ENCODE measurements at places on chromosomes 1 and 21.

DNA sequence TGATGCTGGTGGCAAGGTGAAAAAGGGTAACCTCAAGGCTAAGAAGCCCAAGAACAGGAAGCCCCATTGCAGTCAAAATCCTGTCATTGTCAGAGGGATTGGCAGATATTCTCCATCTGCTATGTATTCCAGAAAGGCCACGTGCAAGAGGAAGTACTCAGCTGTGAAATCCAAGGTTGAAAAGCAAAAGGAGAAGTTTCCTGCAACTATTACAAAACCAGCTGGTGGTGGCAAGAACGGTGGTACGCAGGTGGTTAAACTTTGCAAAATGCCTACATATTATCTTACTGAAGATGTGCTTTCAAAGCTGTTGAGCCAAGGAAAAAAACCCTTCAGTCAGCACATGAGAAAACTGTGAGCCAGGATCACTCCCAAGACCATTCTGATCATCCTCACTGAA lies 13.7 kb upstream of the VPS45 start:
- peak; percentile 67 for DNase-seq

DNA sequence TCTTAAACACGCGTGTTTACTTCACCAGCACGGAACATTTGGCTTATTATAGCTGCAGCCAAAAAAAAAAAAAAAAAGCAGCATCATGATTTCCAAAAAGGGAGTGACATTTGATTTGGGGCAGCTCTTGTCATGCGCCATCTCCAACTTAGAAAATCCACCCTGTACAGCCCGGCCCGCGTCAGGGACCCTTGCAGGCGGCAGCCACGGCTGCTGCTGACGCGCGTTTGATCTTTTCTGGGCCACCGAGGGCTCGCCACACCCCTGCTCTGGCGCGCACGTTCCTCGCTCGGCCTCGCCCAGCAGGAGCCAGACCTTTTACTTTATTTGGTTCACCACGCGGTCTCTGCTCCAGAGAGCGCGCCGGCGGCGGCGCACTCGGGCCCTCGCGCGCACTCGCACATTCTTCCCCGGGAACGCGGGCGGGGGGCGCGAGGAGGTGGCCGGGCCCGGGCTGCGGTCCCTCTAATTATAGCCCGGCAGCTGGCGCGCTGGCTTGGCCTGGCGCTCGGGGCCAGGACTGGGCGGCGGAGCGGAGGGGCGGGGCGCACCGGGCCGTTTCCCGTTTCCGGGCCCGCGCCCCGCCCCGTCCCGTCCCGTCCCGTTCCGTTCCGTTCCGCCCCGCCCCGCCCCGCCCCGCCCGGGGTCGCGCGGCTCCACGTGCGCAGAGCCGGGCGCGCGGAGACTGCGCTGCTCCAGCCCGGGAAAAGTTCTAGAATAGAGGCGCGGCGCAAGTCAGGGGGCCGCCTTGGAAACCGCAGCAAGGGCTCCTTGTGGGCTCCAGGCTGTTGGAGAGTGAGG lies 10.2 kb downstream of the IRF2BP2 start:
- DNase-seq: peak; percentile 97

DNA sequence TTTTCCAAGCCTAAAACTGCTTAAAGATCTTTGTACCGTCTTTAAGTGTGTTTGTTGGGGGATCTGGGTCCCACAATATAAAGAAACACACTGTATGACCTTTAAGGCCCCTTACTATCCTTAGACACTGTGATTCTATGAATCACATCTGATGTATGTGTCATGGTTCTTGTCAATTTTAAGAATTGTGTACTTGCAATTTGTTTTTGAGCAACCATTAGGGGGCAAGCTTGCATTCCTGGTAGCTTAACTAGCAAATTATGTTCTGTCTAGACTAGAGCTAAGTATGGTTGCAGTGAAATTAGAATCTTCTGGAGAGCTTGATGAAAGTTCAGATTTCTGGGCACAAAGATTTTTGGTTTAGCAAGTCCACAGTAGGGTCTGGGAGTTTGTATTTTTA lies 219.5 kb downstream of the TPR start:
- peak; percentile 50 for DNase-seq

GRCh38 chr1:64923294-64923718 lies 43.0 kb downstream of the JAK1 start:
- DNase-seq: no peak

GRCh38 chr21:46001821-46002681 lies 20.5 kb downstream of the COL6A1 start:
- no peak for DNase-seq

DNA sequence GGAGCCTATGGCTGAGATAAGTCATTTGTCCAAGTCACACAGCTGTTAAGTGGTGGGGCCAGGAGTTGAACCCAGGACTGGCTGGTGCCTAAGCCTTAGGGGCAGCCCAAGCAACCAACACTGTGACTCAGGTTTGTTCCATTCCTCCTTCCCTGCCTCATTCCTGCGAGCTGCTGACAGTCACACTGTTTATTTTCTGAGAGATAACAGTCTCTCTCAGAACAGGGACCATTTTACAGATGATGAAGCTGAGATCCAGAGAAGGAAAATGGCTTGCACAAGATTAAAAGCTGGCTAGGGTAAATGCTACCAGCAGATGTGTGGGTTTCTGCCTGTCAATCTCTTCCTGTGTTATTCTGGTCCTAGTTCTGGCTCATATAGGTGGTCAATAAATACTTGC lies 24.3 kb upstream of the TCEA3 start:
- no peak for DNase-seq

GRCh38 chr1:211724687-211725196 lies 49.3 kb upstream of the NEK2 start:
- DNase-seq: no peak

DNA sequence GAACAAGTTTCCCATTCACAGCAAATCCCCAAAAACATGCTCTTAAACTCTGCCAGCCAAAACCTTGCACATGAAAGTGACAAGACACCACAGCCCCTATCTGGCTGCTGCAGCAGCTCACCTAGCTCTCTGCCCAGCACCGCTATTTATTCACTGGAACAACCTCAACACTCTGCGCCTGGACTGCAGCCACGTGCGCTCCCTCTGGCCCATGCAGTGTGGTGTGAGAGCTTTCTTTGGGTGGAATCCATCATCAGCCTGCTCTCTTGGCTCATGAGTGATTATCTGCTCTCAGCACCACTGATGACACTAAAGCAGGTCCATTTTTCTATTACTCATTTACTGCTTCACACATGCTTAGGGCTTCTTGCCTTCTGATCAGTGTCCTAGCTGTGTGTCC lies 11.4 kb downstream of the KCNJ6 start:
- DNase-seq: no peak

- DNase-seq: no peak
Measured at GRCh38 chr1:148289647-148290046, 137.6 kb upstream of the NBPF11 start.

DNA sequence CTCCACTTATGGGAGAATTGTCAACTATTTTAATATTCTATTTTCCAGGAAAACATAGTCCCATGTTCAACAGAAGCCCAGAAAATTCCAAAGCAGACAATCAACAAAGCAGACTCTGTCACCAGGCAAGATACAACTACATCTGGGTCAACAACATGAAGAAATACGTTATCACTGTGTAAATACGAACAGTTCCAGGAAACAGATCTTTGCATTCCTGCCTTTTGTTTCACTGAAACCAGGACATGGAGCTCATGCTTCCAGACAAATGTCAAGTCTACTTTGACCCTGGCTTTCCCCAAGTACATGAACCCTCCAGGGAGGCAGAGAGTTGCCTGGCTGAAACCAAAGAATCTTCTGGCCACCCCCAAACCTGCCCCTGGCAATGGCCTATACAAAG lies 106.7 kb downstream of the SETD4 start:
- DNase-seq: no peak

DNA sequence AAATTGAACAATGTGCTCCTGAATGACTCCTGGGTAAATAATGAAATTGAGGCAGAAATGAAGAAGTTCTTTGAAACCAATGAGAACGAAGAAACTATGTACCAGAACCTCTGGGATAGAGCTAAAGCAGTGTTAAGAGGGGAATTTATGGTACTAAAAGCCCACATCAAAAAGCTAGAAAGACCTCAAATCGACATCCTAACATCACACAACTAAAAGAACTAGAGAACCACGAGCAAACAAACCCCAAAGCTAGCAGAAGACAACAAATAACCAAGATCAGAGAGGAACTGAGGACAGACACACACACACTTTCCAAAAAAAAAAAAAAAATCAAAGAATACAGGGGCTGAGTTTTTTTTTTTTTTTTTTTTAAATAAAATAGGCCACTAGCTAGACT lies 564.2 kb downstream of the SMYD3 start:
- DNase-seq: no peak

DNA sequence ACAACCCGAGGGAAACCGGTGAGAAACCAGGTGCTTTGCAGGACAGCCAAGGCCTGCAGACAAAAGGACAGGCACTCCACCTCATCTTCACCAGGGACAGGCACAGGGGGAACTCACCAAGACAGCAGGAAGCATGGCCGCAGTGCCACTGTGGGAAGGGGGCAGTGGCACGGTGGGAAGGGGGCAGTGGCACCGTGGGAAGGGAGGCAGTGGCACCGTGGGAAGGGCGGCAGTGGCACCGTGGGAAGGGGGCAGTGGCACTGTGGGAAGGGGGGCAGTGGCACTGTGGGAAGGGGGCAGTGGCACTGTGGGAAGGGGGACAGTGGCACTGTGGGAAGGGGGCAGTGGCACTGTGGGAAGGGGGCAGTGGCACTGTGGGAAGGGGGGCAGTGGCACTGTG lies 28.4 kb upstream of the LRRC47 start:
- no peak for DNase-seq

Measured in RPMI8226 (cell line).